ENCODE measurements at places on chromosomes 11 and 22. TPM values are rescaled to one million over a fixed set of nuclear protein-coding genes. Genes with fewer than 3 reads are reported as not detected.

CD44 gene
- polyA plus RNA-seq, result 49.5 TPM

FXYD2 gene
- 423 TPM for polyA plus RNA-seq

SCGB2A2 gene
- polyA plus RNA-seq, result not detected

CCDC34 gene
- 31.7 TPM for polyA plus RNA-seq

SCN3B gene
- polyA plus RNA-seq, result 2.2 TPM

C11orf42 gene
- polyA plus RNA-seq, result 2.3 TPM

C11orf97 gene
- polyA plus RNA-seq, result not detected

APOL5 gene
- polyA plus RNA-seq, result 0.22 TPM

KRTAP5-9 gene
- polyA plus RNA-seq, result 0.27 TPM

CASP5 gene
- 0.14 TPM for polyA plus RNA-seq

SAA4 gene
- not detected for polyA plus RNA-seq

EFCAB6 gene
- polyA plus RNA-seq, result 5.7 TPM

GAB4 gene
- polyA plus RNA-seq, result not detected

DEUP1 gene
- 1.6 TPM for polyA plus RNA-seq

OR52I1 gene
- polyA plus RNA-seq, result 0.08 TPM

NEU3 gene
- 7.9 TPM for polyA plus RNA-seq

GGT5 gene
- polyA plus RNA-seq, result 29.3 TPM

CNGA4 gene
- 0.26 TPM for polyA plus RNA-seq

CCDC188 gene
- 1.4 TPM for polyA plus RNA-seq

CLCF1 gene
- polyA plus RNA-seq, result 5.4 TPM

JAML gene
- polyA plus RNA-seq, result 2.1 TPM

HTATIP2 gene
- polyA plus RNA-seq, result 2.0 TPM

TIMP3 gene
- polyA plus RNA-seq, result 169 TPM

KDM4E gene
- 0.11 TPM for polyA plus RNA-seq

MYO18B gene
- polyA plus RNA-seq, result 0.11 TPM

PKNOX2 gene
- 24.9 TPM for polyA plus RNA-seq

TRPC6 gene
- polyA plus RNA-seq, result 7.3 TPM

SMPD1 gene
- 35.8 TPM for polyA plus RNA-seq

C11orf21 gene
- 0.59 TPM for polyA plus RNA-seq

MUC5B gene
- 0.01 TPM for polyA plus RNA-seq

UPK3A gene
- polyA plus RNA-seq, result 0.22 TPM

SNU13 gene
- polyA plus RNA-seq, result 134 TPM

ZW10 gene
- 25.4 TPM for polyA plus RNA-seq

ELFN2 gene
- polyA plus RNA-seq, result 1.7 TPM

OR52N1 gene
- not detected for polyA plus RNA-seq

ALX4 gene
- 0.34 TPM for polyA plus RNA-seq

SHANK2 gene
- 28.0 TPM for polyA plus RNA-seq

PRR33 gene
- polyA plus RNA-seq, result 0.04 TPM

CHRNA10 gene
- 3.5 TPM for polyA plus RNA-seq

B4GALNT4 gene
- polyA plus RNA-seq, result 48.1 TPM

DESI1 gene
- polyA plus RNA-seq, result 20.4 TPM

APOBEC3H gene
- 0.20 TPM for polyA plus RNA-seq

SCGB1C1 gene
- polyA plus RNA-seq, result not detected

DRD2 gene
- polyA plus RNA-seq, result 0.89 TPM

LDLRAD3 gene
- 21.3 TPM for polyA plus RNA-seq

RABL2B gene
- polyA plus RNA-seq, result 82.3 TPM

PNPLA3 gene
- polyA plus RNA-seq, result 1.8 TPM

ASPHD2 gene
- polyA plus RNA-seq, result 4.0 TPM

PICALM gene
- 251 TPM for polyA plus RNA-seq

OR56A1 gene
- not detected for polyA plus RNA-seq

HINFP gene
- polyA plus RNA-seq, result 44.1 TPM

DBX1 gene
- not detected for polyA plus RNA-seq

POTEH gene
- polyA plus RNA-seq, result not detected

GPHA2 gene
- polyA plus RNA-seq, result 3.5 TPM

MMP12 gene
- 2.0 TPM for polyA plus RNA-seq

Data from left renal pelvis (tissue), 4 donors.